ENCODE measurements at places on chromosomes 1 and 21.

DNA sequence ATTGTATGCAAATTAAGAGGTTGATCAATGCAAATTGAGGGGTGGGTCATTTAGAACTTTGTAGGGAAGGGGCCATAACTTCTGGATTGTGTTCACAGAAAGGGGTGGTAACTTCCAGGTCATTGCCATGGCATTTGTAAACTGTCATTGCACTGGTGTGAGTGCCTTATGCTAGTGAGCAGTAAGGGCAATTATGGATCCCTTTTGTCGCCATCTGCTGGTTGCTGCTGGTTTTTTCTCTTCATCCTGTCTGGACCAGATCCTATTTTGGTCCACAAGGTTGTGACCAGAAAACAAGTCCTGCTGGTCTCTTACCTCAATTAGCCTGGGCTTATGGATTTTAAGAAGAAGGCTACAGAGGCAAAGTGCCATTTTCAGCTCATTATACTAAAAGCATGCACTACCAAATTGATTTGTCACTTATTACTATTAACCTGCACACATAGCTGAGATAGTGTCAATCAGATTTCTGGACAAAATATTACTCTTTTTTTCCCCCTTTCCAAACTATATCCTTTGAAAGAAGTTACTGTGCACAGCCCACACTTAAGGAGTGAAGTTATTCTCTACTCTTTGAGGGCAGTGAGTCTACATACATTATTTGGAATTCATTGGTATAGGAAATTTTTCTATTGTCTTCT is 196.2 kb downstream of the ZC3H11B start:
- peak; percentile 3 for DNase-seq

GRCh38 chr1:76587212-76587611 is 280.1 kb upstream of the ST6GALNAC5 start:
- DNase-seq = no peak

- DNase-seq = no peak
Observed at GRCh38 chr21:28356422-28356821, 636.3 kb downstream of the LTN1 start.

GRCh38 chr1:31300193-31300592 is 3.4 kb downstream of the ZCCHC17 start:
- DNase-seq = no peak

DNA sequence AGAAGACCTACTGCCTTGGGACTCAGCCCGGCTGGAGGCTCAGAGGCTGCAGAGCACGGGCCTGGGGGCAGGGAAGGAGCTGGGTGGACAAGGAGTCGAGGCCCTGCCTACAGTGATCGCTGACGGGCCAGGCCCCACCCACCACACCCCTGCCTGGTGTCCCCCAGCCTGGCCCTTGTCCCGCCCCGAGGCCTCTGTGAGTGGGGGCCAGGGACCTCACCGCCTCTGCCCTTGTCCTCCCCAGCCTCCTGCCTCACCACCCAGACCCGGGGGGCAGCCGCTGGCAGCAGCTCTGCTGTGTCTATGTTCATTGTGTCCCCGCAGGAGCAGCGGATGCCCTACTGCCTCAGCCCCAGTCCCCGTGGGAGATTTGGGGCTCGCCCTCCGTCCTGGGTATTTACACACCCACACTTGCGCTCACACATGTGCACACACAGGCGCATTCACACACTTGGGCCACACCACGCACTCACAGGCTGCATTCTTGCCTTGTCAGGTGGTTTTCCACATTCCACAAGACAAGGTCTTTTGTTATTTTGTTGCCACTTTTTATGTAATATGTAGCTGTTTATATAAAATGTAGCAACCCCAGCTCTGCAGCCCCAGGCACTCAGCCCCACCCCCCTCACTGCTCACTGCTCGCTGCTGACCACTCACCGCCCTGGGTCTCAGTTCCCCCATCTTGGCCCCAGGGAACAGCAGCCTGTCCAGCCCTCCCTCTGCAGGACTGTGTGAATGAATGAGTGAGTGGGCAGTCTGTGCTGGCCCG is 7.3 kb downstream of the PFKL start:
- DNase-seq = no peak

DNA sequence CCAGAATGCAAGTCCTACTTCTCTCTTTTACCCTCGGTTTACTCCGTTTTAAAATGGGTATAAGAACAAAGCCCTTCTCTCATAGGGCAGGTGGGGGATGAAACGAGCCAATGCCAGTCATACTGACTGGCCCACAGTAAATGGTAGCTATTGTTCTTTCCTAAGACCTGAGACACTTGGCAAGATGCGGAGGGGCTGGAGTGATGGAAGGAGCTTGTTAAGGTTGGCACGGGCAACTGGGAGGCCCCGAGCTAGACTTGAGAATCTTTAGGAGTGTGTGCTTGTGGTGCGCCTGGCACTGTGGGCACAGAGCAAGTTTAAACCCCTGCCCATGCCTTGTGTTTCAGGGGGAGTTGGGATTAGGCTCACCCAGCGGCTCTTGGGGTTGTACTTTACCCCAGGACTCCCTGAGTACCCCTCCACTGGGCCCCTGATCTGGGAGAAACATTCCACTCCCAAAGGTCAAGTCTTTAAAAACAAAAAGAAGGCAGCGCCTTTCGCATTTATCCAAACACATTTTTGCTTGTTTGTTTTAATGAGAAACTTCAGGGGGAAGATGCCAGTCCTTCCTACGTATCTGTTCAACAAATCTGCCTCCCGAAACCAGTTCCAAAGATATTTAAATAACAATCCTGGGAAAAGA is 240.6 kb upstream of the TMEM51 start:
- no peak for DNase-seq

- DNase-seq = no peak
Observed at GRCh38 chr1:159935719-159936272, 9.6 kb downstream of the IGSF9 start.

DNA sequence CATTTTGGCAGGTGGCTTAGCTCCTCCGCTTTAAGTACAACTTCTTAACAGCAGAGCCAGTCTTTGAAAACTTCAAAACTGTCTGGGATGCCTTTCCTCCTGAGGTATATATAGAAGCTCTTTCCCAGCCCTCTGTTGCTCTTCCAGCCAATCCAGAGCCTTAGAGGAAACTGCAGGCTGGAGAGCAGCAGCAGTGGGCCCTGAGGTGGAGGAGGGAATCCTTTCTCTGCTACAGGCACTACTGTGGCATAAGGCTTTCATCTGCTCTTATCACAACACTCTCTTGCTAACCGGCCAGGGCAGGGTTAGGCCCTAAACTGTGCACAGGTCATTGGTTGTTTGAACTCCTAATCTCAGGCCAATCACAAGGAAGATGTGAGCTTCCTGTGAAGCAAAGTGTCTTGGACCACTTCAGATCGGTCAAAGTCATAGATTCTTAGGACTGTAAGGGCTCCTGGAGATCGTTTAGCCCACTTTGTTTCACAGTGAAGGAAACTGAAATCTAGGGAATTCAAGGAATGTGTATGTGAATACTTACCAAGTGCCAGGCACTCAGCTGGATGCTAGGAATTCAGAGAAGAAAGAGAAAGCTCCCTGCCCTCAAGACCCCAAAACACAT is at the start of gene RGS5:
RGS5 (minus strand) TSS at position 84 of the 619 bp plus-strand sequence; CDS start at position 3, 81 bp downstream.
- no peak for DNase-seq

DNA sequence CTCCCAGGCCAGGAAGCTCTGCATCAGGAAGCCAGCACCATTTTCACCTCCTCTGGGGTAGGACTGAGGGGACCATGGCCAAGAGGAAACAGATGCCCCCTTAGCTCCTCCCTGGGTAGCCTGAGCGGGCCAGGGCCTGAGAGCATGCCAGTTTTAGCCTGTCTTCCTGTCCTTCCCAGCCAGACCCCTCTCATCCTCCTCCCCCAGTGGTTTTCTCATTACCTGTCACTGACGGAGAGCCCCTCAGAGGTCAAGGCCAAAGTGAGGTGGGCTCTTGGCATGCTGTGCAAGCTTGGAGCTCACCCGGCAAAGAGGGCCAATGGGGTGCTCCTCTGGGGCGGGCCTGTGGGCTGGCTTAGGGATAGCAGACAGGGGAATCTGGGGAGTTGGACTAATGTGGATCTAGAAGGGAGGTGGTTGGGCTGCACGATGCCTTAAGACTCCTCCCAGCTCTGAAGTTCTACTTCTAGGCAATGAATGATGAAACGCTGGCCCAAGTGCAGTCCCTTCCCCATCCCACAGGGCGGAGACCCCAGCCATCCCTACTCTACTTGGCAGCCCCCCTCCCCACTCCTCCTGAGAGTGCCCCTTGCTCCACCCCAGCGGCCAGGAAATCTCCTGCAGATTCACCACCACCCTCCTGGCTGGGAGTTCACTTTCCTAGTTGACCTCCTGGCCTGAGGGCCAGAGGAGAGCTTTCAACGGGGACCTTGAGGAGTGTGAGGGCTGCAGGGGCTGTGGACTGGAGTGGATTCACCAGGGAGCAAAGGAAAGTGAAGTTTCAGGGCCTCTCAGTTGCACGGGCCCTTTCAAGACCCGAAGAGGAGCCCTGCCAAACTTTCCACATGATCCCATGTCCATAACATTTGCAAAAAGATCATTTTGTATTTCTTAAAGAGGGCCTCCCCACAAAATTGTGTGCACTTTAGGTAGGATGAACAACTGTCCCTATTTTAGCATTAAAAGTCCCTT is 9.4 kb upstream of the LMNA start:
- no peak for DNase-seq

GRCh38 chr1:27809883-27810282 is 20.7 kb upstream of the PPP1R8 start:
- DNase-seq = no peak
